ENCODE measurements at places on chromosomes 2 and 18.

DNA sequence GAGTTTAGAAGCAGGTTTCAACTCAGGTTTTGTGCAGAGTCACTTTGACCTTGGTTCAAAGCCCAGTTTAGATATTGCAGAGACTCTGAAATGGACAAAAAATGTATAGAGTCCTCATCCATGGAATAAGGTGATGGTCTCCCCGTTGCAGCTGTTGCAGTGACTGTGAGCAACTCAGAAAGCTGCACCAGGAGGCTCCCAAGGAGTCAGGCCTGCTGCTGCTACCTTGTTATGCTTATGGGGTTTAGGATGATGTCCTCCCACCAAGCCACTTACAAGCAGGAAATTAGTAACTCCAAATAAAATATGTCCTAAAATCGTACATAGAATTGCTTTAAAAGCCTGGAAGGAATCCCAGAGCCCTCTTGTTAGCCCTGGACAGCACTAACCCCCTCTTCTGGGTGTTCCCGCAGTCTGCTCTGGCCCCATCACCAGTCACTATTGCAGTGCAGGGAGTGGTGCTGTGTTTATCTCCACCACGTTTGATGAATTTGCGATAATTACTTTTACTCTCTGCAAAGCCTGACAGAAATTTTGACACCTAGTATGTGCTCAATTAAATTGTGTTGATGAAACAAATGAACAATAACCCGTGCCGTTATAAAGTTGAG, 189.0 kb downstream of the CNTNAP5 start:
- no peak for DNase-seq

- DNase-seq = no peak
Measured at GRCh38 chr18:52289392-52289791, 50.6 kb upstream of the DCC start.

- DNase-seq = no peak
Measured at GRCh38 chr2:143158551-143159485, 29.6 kb downstream of the ARHGAP15 start.

GRCh38 chr18:27461957-27462356, 276.8 kb upstream of the CHST9 start:
- no peak for DNase-seq

GRCh38 chr2:111135910-111136297, 15.2 kb downstream of the BCL2L11 start:
- peak; percentile 90 for DNase-seq
